Small intestine (tissue), 16 donors: ENCODE measurements at places on chromosomes 3 and 15.

DNA sequence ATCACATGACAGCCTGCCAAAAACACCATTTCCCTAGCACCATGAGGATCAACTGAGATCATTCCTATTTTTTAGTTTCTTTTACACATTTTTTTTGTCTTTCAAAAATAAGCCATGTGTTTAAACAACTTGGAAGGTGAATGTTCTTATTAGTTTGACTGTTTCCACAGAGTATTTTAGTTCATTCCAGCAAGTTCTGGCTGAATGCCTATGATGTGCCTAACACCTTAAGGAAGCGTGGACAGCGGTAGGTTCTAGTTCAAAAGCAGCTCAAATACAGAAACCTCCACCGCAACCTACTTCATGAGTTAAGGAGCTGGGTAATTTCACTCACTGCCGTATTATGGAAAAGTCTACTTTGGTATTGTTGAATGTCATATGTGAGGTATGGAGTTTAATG lies 101.3 kb upstream of the ADAMTS9 start:
- DNase-seq: no peak

DNA sequence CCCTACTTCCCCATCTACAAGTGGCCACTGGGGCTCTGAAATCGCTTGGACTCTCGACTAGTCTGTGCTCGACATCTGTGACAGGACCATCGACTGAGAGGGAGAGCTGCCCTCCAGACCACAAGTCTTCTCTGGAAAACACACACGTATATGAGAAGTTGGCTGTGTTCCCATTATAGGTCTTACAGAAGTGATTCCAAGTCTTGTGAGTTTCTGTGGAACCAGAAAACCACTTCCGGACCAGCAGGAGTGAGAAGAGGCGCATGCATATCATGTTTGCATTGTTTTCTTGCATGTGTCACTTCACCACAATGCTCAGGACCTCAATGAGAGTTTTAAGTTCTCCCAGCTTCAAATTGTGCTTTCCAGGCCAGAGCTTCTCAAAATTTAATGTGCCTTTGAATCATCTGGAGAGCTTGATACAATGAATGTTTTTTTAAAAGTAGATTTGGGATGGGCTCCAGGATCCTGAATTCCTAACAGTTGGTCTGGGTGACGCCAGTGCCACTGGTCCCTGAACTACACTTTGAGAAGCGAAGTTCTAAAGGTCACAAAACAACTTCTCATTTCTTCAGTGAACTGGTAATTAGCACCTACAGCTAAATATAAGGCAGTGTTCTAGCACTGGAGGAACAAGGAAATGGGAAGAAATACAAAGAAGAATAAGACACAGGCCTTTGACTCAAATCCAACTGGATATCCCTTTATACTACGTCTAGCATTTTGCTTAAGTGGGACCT lies 15.7 kb downstream of the LIPC start:
- DNase-seq: no peak

GRCh38 chr3:187976365-187976900 lies 177.5 kb upstream of the LPP start:
- DNase-seq: no peak

GRCh38 chr15:52144656-52145178 lies 32.1 kb upstream of the BCL2L10 start:
- no peak for DNase-seq
